ENCODE measurements at places on chromosomes 5 and 9. TPM values are rescaled to one million over a fixed set of nuclear protein-coding genes. Genes with fewer than 3 reads are reported as not detected.

DNA sequence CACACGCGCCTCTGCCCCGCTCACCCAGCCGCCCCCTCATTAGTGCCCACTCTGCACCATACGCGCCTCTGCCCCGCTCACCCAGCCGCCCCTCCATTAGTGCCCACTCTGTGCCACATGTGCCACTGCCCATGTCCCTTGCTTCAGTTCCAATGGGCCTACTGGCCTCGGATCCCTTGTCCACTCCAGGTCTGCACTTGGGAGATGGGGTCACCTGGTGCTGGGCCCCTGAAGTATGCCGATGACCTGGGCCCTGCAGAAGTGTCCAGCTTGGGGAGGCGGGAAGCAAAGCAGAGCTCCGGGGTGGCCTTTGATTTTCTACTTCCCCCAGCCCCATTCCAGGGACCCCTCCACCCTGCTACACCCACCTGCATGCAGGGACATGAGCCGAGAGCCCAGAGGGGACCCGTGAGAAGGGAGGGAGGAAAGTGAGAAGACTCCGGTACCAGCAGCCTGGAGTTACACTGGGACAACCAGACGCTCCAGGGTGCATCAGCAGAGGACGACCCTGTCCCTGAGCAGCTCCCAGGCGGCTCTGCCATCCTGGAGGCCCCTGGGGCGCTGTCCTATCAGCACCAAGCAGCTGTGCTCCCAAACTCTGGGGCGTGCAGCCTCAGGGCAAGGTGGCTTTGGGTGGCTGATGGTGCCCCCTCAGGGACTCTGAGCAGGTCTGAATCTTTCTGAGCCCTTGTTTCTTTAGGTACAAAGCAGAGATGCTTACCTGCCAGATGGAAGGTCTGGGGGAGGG, 140.8 kb downstream of the RXRA start:
- no peak for DNase-seq
- H3K27ac ChIP-seq: no peak overlapping the region
- no peak overlapping the region for H3K4me3 ChIP-seq
- no peaks in the 10 kb centered on the region for H3K27me3 ChIP-seq
- H3K36me3 ChIP-seq: no peaks in the 10 kb centered on the region

DNA sequence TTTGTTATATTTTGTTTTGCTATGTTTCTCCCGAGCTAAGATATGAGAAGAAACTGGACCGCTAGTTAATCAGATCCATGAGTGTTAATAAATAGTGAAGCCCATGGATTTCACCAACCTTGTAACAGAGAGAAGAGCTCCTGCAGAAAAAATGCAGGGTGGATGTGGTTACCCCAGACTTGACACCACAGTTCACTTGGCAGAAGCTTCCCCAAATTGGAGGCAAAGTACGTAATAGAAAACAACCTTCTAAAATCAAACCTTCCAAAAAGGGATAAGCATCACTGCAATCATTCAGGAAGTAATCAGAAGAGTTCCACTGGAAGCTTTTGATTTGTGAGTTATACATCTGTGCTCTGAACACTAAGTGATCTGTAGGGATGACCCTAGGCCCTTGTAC, 267.5 kb downstream of the ACTL7B start:
- H3K27ac ChIP-seq: no peak overlapping the region
- DNase-seq: peak; percentile 17
- H3K27me3 ChIP-seq: no peaks in the 10 kb centered on the region
- no peaks in the 10 kb centered on the region for H3K36me3 ChIP-seq

GRCh38 chr5:58497386-58497785, 6.2 kb downstream of the GAPT start:
- no peaks in the 10 kb centered on the region for H3K27me3 ChIP-seq
- no peak overlapping the region for H3K27ac ChIP-seq
- H3K4me1 ChIP-seq: no peaks in the 10 kb centered on the region
- no peaks in the 10 kb centered on the region for H3K36me3 ChIP-seq
- DNase-seq: no peak

The MRPL22 gene
- 147 TPM for total RNA-seq

The TOR4A gene
- 0.82 TPM for total RNA-seq
